ENCODE measurements at places on chromosomes 4 and X.
A peak's percentile ranks its signal among the peaks of the same experiment; 100 is the strongest.

GRCh38 chrX:55260806-55261205, 3.9 kb downstream of the PAGE3 start:
- no peak for DNase-seq

DNA sequence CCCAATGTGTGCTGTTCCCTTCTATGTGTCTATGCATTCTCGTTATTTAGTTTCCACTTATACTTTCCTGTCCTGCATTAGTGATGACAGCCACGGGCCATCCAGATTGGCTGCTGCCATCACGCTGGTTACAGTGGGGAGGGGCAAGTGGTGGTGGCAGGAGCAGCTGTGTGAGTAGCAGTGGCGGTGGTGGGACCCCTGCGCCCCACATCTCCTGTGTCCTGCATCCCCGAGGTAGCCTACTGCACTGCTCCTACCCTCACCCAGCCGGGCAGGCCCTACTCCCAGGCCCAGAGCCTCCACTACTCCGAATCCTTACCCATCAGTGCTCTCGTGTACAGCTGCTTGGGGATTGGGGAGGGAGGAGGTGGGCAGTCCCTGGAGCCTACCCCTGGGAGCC, 798.7 kb upstream of the AGA start:
- DNase-seq, result no peak

- no peak for DNase-seq
Measured at GRCh38 chrX:69161371-69161770, 3.9 kb downstream of the PJA1 start.

DNA sequence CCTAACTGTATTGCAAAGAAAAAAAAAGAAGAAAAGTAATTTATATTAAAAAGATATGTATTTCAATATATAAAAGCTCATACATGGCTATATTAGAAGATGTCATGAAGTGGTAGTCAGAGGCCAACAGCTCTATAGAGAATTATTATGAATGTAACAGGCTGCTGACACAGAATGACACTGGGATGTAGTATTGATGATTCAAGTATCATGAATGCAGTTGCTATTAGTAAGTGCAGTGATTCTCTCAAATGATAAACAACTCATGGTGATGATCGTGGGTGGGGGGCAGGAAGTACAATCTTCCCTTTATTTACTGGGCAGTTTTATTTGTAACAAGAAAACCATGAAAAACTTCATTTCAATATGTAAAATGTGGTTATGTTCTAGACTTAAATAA, 124.6 kb downstream of the COL4A6 start:
- no peak for DNase-seq

GRCh38 chr4:173214661-173215060, 46.0 kb downstream of the GALNT7 start:
- DNase-seq, result no peak

- DNase-seq, result no peak
Measured at GRCh38 chr4:48388525-48389154, 47.3 kb downstream of the SLAIN2 start.

GRCh38 chr4:134132086-134132783, 69.4 kb downstream of the PABPC4L start:
- no peak for DNase-seq

DNA sequence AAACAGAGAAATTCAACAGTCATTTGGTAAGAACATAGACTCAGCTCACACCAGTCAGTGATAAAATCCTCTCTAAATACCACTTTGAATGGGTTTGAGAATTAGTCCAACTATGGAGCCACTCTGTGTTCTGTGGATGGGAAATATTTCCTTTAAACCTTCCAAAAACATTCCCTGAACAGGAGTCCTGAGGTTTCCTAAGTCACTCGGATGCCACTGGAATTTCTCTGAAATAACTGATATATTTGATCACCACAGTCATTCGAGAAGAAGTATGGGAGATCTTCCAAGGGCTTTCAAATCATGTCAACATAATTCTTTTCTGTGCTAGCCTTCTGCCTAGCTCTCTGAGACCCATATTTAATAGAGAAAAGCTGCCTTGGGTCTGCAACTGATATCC, 958.6 kb downstream of the STIM2 start:
- DNase-seq, result no peak

DNA sequence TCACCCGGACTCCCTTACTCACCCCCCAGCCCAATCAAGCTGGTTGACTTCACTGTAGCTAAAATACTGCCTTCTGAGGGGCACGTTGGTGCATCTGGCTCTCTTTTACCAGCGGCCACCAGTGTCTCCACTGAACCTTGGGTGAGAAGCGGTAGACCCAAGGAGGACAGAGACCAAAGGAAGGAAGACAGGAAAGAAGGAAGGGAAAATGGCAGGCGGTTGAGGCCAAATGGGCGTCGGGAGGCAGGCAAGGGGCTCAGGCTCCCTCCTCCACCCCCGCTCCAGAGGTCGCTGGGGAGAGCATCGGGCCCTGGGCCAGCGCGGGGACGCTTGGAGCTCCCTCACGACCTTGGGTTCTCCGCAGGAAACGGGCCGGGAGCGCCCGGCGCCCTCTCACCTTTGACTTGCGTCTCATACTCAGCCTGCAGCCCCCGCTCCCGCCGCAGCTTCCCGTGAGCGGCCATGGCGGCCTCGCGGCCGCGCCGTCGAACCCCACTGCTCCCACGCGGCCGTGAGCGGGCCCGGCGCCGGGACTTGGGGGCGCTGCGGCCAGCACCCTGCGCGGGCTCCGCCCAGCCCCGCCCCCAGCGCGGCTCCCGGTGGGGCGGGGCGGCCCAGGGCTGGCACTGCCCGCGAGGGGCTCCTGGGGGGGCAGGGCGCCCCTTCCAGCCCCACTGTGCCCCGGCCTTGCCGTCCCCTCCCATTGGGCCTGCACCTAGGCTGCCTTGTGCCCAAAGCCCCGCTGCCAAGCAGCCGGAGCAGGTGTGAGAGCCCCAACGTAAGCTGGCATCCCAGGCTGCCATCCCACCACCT, at the start of gene ARHGAP4:
Gene ARHGAP4, minus strand, starts transcription at position 526 of the 813 bp plus-strand sequence. Its CDS starts 62 bp downstream, at position 464.
- peak; percentile 26 for DNase-seq

- no peak for DNase-seq
Measured at GRCh38 chr4:26525136-26525770, 35.0 kb upstream of the CCKAR start.

GRCh38 chr4:83040269-83040668, 5.3 kb downstream of the COPS4 start:
- no peak for DNase-seq

DNA sequence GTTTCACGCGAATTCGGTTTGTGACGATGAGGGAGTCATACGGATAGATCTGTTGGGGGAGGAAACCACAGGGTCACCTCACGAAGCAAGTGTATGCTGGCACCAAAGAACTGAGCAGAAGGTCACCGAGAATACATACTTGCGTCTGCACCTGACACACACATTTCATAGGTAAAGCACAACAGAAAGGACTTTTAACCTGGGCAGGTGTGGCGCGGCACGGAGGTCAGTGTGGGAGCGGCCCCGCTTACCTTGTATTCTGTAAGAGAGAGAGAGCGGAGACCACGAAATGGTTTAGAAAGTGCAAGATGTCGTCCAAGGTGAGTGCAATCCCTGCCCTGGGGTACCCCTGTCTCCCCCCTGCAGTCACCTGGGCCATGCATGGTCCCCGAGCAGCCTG, 43.6 kb upstream of the AFAP1 start:
- DNase-seq, result no peak

GRCh38 chr4:37852376-37852775, 25.9 kb downstream of the PGM2 start:
- no peak for DNase-seq

DNA sequence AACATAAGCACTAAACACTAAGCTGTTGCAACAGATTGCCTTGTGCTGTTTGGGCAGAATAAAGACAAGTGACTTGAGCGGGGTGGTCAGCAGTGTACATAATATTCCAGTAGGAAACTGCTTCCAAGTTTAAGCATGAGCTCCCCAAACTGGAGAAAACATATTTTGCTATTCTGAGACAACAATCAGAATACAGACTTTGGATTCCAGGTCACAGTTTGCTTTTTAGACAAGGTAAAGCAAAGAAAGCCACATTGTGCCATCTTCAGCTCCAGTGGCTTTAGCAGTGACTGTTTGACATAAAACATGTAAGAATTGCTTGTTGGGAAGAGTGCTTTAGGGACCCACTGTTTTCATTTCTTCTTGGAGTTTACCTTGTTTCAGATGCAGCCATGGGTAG, 136.0 kb downstream of the FNIP2 start:
- DNase-seq, result no peak

DNA sequence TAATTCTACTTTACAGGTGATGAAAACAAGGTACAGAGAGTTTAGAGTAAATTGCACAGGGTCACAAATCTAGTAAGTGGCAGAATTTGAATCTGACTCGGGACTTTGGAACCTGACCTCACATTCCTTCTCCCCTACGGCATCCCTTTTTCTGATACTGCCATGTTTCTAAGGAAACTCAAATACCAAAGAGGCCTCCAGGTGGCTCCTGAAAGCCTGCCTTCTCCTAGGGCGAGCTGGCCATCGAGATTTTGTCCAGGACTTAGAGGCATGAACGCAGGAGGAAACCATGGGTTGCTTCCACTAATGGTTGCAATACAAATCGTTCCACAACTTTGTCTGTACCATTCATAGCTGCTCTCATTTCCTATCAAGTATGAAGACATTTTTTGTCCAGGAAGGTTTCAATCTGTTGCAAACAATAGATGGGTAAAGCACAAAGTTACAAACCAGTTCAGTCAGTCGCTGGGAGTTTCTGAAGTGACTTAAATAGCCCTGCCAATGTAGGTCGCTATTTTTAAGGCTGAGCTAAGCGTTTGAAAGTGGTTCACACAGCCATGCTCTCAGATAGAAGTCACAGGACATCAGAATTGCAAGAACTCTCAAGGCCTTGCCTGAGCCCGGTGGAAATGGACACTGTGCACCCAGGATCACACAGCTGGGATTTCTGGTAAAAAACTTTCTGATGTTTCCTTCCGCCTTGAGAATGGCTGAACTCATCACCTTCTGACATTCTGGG, 296.6 kb upstream of the PRPS2 start:
- DNase-seq, result no peak

- no peak for DNase-seq
Measured at GRCh38 chr4:55854129-55854528, 681 bp downstream of the EXOC1 start.

- no peak for DNase-seq
Measured at GRCh38 chr4:11323771-11324170, 104.9 kb downstream of the HS3ST1 start.

GRCh38 chr4:7518871-7519637, 84.3 kb upstream of the PSAPL1 start:
- DNase-seq, result no peak

DNA sequence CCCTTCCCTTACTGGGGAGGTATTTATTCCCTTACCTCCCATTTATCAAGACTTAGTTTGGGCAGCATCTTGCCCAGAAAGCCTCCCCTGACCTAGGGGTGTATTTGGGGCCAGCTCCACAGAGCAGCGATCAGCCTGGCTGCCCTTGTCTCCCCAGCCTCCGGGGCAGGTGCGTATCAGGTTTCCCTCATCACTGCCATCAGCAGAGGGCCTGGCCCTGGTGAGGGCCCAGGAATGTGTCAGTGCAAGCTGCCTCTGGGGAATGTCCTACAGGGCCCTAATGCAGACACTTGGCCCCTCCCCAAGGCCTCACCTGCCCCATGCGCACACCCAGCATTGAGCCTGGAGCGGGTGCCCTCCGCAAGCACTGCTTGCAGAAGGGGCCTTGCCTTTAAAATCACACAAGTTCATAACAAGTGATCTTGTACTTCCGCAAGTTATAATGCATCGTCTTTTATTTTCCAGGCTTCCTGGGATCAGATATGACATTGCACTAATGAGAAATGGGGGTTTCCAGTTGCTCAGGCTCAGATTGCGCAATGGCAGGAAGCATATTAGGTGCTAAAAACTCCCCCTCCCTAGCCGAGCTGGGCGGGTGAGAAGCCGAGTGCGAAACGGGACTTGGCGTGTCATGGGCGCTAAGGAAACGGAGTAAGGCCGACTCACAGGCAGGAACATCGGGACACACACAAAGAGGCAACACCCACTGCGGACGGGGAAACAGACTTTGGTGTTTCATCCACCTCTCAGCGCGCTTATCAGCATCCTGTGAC, 25.4 kb upstream of the AFAP1 start:
- no peak for DNase-seq

GRCh38 chr4:8250227-8250626, 19.3 kb upstream of the HTRA3 start:
- no peak for DNase-seq

- DNase-seq, result no peak
Measured at GRCh38 chr4:118740869-118741268, 55.7 kb downstream of the METTL14 start.

GRCh38 chrX:34275699-34276098, 143.6 kb upstream of the FAM47A start:
- no peak for DNase-seq

DNA sequence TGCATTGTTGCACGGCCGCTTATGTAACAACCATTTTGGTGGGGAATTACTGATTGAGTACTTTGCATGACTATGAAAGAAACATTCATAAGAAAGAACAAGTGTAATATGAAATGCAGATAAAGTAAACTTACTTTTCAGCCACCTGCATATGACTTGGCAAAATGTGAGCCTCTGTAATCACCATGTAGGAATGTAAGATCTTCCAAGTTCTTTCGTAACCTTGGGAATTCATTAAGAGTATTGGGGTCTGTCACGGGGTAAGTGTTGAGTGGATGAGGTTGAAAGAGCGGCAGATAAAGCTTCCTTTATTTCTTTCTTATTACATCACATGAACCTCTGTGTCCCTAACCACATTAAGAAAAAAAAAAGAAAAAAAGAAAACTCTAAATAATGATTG, 348.5 kb upstream of the NR3C2 start:
- DNase-seq, result no peak

DNA sequence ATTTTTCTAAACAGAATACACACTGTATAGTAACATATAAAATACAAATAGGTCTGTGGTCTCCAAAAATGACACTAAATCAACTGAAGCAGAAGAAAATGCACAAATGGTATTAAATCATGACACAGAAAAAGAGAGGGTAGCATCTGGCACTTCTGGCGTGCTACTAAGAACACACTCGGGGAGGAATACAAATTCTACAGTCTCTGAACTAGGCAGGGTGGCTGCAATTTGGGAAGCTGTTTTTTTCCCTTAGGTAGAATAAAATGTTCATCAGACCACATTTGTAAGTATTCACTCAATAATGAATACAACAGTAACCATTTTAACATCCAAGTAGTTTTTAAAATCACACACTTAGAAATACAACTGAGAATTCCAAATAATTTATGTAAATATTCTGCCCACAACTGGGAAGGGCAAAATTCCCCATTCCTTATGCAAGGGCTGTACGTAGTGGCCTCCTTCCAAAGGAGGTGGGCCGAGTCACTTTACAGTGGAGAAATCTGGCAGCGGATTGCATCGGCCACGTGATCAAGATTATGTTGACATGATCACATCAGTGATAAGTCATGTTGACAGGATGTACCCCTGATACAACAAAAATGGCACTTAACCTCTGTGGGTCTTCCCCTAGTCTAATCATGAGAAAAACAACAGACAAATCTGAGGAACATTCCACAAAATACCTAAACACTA, 101.1 kb downstream of the TSPAN5 start:
- DNase-seq, result no peak

- DNase-seq, result no peak
Measured at GRCh38 chr4:128686810-128687209, 122.7 kb upstream of the JADE1 start.

DNA sequence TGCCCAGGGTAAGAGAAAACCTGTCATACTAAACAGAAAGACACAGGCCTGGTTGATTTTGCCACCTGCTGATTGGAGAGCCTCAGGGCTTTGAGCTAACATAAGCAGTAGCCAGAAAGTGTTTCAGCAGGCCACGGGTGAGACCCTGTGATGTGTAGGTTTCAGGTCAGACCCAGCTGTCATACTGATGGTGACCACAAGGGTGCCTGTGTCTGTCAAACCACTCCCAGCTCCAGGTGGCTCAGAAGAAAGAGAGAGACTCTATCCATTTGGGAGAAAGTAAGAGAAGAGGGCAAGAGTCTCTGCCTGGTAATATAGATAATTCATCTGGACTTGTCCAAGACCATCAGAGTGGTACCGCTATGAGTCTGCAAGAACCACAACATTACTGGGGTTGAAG, 72.8 kb upstream of the NLRP2B start:
- no peak for DNase-seq

Data from stimulated activated CD4-positive, alpha-beta T cell treated with anti-CD3 and anti-CD28 coated beads, Interleukin-15, amount 100 ng/mL, for 1 hour (primary cell).